ENCODE measurements at places on chromosomes 6 and 20. TPM values are rescaled to one million over a fixed set of nuclear protein-coding genes. Genes with fewer than 3 reads are reported as not detected.

GRCh38 chr6:3453413-3454272, 3.2 kb downstream of the SLC22A23 start:
- DNase-seq: no peak

- DNase-seq: no peak
Measured at GRCh38 chr6:15517600-15517999, 145.2 kb downstream of the DTNBP1 start.

DNA sequence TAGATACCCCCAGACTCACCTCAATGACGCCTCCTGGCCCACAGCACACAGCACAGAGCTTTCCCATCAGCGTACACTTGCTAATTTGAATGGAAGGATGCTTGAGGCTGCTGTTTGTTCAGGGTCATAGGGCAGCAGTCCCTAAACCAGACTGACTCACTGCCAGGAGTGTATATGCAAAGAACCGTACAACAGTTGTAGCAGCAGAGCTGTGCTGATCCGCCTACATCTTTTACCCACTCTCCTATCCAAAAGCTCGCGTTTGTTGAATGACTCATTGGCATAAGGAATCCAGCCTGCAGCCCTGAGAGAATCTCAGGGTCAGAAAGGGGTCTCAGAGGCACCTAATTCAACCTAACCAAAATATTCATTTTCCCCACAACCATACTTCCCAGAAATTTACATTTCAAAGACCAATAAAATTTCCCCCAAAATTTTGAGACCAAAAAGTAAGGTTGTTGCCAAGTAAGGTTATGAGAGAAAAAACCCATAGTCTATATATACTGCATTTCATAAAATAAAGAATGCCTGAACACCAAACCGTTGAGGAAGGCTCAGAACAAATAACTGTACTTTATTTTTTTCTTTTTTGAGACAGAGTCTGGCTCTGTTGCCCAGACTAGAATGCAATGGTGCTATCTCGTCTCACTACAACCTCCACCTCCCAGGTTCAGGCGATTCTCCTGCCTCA, 35.3 kb upstream of the CCND3 start:
- DNase-seq: peak; percentile 40

- DNase-seq: no peak
Measured at GRCh38 chr6:17964633-17965032, 22.8 kb downstream of the KIF13A start.

- DNase-seq: no peak
Measured at GRCh38 chr6:34900321-34901031, 11.4 kb downstream of the ANKS1A start.

- DNase-seq: no peak
Measured at GRCh38 chr6:135323202-135323668, 142.1 kb downstream of the MYB start.

The GRM4 gene
- 1.2 TPM for total RNA-seq

The SLC22A16 gene
- not detected for total RNA-seq

The OPRL1 gene
- 0.38 TPM for total RNA-seq

The RPP21 gene
- 120 TPM for total RNA-seq

The PEX6 gene
- total RNA-seq: 31.4 TPM

The CLIC5 gene
- total RNA-seq: not detected

The VGLL2 gene
- not detected for total RNA-seq
